Cortex of kidney (tissue), 1 donor: ENCODE measurements at places on chromosomes 3 and 15.

GRCh38 chr3:11375333-11376088 lies 103.3 kb downstream of the ATG7 start:
- DNase-seq, result no peak

DNA sequence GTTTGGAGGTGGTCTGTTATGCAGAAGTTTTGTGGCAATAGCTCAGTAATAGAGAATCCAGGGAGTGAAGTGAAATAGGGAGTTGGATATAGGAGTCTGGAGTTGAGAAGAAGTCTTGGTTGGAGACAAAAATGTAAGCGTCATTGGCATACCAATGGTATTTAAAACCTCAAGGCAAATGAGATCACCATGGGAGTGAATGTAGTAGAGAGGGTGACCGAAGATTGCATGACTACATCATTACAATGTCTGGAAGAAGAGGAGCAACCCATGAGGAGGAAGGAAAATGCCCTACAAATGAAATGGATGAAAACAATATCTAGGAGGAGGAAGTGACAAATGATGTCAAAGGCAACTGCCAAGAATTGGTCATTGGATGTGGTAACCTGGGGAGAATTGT lies 54.4 kb downstream of the CNTN4 start:
- no peak for DNase-seq

DNA sequence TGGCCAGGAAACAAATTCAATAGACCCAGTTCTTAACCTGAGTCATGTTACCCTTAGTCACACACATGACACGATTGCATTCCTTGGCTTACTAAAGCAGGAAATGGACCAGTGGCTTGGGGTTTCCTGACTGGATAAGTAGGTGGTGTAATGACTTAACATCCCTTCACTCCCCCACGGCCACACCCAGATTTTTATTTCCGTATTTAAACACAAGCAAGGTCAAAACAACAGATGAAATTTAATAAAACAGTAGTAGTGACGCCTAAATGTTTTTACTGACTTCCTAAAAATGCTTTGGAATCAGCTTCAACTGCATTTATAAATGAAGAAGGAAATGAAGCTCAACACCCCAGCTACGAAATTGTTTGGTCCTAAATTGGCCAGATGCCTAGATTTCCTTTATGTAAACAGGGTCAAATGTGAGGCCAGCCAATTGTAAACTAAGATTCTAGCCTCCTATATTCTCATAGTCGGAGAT lies 324.3 kb downstream of the CHST2 start:
- no peak for DNase-seq

DNA sequence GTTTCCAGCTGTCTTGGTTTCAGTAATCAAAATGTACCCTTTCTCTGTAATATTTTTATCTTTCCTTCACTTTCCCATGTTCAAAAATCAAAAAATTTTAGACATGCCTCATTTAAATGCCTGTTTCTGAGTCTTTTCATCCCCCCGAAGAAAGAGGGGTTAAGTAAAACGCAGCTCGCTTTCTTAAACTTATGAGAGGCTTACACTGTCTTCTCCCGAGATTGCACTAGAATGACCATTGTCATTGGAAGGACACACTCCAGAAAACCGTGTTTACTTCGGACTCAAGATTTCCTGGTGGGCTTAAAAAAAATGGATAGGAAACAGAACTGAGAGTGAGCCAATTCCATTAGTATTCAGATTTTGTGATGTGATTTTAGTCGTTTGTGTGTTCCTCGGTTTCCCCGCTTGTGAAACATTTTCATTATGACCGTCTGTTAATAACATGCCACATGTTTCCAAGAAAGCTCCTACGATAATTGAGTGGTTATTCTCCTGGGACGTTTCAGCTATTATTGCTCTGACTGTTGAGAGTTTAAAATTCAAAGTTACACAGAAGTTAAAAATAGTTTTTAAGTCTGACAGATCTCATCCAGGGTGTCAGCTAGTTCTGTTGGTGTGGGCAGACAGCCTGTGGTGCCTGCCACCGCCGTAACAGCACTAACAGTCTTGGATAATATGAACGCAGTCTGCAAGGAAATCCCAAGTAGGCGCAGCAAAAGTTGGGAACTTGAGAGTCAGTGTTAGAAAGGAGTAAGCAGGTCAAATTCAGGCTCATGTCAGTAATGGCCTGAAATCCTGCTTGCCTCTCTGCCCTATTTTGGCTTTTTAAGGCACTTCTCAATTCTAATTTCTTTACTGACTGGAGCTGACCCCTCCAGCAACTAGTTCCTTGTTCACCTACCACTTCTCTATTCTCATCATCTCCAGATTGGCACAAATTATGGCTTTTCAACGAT lies 1.5 kb downstream of the CRYBG3 start:
- no peak for DNase-seq

- DNase-seq, result no peak
Observed at GRCh38 chr3:165855581-165855980, 18.4 kb upstream of the BCHE start.

DNA sequence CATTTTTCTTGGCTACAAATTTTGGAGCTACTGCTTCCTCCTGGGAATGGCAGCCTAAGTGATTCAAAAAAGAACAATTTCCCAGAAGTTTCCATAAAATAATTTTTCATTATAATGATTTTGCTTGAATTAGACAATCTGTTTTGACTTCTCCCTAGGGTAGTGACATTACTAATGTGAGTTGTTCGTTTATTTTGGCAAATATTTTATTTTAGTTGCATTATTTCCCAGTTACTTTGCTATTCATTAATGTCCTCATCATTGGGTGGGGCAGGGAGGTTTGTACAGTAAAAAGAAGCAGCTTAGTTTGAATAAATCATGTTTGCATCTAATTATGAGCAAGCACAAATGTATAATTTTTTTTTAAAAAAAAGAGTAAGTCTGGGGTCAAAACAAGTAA lies 686.6 kb downstream of the ROBO2 start:
- no peak for DNase-seq

DNA sequence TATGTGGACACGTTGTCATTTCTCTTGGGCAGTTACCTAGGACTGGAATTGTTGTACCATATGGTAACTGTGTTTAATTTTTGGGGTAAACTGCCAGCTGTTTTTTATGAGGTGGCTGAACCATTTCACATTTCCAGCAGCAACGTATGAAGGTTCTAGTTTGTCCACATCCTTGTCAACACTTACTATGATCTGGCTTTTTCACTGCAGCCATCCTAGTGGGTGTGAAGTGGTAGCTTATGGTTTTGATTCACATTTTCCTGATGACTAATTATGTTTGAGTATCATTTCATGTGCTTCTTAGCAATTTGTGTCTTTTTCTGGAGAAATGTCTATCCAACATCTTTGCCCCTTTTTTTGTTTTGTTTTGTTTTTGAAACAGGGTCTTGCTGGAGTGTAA lies 96.2 kb downstream of the VGLL4 start:
- no peak for DNase-seq

DNA sequence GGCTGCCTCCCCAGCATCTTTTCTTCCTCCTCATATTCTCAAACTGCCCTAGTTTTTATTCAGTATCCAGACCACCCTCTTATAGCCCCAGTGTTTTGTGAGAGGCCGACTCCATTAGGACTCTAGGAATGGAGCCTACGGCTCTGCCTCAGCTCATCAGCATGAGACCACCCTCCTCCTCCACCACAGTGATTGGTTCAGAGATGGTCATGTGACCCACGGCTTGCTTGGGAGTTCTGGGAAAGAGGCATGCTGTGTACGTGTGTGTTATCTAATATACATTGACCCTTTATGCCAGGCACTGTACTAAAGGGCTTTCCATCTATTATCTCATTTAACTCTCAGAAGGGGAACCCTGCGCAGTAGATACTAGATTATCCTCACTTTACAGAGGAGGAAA lies 17.8 kb upstream of the CMTM7 start:
- no peak for DNase-seq

DNA sequence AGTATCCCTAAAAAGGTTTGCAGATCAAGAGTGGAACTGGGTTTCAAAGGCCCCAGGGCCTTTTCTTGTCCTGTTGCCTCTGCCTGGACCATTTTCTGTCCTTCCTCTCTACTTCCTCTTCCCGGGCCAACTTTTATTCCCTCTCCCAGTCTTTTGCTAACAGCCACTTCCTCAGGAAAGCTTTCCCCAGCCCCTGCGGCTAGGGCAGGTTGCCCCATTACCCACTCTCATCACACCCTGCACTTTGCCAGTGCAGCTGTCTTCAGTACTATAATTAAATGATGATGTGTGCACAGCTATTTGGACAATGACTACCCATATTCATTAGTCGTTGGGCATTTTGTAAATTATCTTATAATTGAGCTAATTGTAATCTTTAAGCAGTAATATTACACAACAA lies 150.5 kb upstream of the THBS1 start:
- DNase-seq, result no peak

GRCh38 chr15:34594361-34594760 lies 10.9 kb upstream of the GOLGA8B start:
- DNase-seq, result no peak

- no peak for DNase-seq
Observed at GRCh38 chr15:83380682-83381081, 66.5 kb upstream of the SH3GL3 start.

DNA sequence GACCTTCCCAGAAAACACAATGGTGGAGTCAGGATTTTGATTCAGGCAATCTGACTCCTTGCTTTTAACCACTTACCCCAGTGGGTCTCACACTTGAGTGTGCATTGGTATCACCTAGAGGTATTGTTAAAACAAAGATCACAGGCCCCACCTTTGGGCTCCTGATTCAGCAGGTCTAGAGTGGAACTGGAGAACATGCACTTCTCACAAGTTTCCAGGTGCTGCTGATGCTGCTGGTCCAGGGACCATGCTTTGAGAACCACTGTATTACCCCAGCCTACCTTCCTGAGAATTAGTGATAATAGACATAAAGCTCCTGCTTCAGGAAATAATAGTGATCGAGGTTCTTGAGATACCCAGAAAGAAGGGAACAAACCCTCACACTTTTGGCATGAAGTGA lies 466.9 kb downstream of the EPHB1 start:
- DNase-seq, result no peak

DNA sequence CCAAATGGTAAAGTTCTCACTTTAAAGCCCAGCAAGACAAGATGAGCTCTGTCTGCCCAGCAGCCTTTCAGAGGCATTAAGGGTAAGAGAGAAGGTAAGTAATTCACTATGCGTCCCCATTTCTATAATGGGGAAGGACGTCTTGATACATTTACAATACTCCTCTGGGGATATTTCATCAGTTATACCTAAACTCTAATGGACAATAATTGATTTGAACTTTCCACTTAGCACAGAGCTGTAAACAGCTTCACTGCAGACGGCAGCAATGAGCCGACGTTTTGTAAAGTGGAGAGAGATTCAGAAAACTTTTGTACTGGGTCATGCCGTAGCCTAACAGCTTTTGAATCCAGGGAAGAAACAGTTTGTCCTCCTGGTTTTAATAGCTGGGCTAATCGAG lies 127.4 kb downstream of the TIGIT start:
- no peak for DNase-seq

GRCh38 chr3:14957925-14958324 lies 10.5 kb downstream of the NR2C2 start:
- DNase-seq, result no peak

- no peak for DNase-seq
Observed at GRCh38 chr3:38782148-38782547, 33.9 kb downstream of the SCN10A start.

DNA sequence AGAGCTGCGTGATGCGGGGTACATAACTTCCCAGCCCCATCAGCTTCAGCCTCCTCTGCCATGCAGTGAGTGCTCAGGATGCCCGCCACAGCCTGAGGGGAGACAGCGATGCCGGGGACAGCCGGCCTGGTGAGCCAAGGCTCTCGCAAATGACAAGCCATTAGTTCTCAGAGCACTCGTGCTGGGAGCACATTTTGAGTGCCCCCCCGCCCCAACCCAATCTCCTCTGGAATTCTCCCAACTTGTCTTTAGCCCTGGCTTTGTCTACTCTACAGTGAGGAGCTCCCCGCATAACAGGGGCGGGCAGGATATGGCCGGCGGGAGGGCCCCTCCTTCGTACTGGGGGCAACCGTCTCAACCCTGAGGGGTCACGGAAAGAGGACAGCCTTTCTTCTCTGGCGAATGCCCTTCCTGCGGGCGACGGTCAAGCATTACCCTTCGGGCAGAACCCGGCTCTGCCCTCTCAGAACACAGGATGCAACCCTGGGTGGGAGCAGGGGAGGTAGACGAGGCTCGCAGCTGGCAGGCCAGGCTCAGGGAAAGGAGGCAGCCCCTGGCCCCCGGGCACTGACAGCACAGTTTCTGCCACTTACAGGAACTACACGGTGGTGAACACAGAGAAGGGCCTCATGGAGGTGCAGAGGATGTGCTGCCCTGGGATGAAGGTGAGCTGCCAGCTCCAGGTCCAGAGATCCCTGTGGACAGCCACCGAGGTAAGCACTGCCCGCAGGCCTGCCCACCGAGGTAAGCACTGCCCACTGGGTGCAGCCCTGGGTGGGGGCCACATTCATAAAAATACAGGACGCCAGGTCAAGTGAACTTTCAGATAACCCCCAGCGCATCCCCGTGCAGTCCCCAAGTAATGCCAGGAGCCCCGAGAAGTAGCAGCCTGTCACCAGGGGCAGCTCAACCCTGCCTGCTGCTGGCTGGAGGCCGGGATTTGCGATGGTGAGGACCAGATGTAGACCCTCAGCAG lies 141.7 kb downstream of the LRRK1 start:
- no peak for DNase-seq

GRCh38 chr3:188574885-188575284 lies 420.9 kb downstream of the LPP start:
- DNase-seq, result no peak
